A172 (cell line): ENCODE measurements at places on chromosomes 4 and X. TPM values are rescaled to one million over a fixed set of nuclear protein-coding genes. Genes with fewer than 3 reads are reported as not detected.

HTN1 gene
- not detected in 2 replicates for total RNA-seq

TMPRSS11D gene
- not detected in 2 replicates for total RNA-seq

NPY5R gene
- total RNA-seq, result not detected in 2 replicates

GRIA2 gene
- not detected in 2 replicates for total RNA-seq

PDGFRA gene
- total RNA-seq, result 0.05 and 0.10 TPM in 2 replicates

IL3RA gene
- total RNA-seq, result not detected in 2 replicates

BEND2 gene
- 1.4 and 2.6 TPM in 2 replicates for total RNA-seq

CHIC2 gene
- total RNA-seq, result 37.9 and 53.5 TPM in 2 replicates

OPHN1 gene
- 2.7 and 4.0 TPM in 2 replicates for total RNA-seq

GATA1 gene
- total RNA-seq, result not detected in 2 replicates

RAB40A gene
- not detected in 2 replicates for total RNA-seq

MTNR1A gene
- total RNA-seq, result not detected in 2 replicates

CHRDL1 gene
- total RNA-seq, result not detected in 2 replicates

NPY2R gene
- total RNA-seq, result not detected in 2 replicates

MAGEA11 gene
- not detected in 2 replicates for total RNA-seq

OTC gene
- total RNA-seq, result not detected in 2 replicates

CCDC110 gene
- total RNA-seq, result 2.3 and 5.3 TPM in 2 replicates

P2RY4 gene
- total RNA-seq, result not detected in 2 replicates

SPATA4 gene
- 0.19 TPM in 1 of 2 replicates, not detected in the other for total RNA-seq

NOCT gene
- 28.9 and 32.1 TPM in 2 replicates for total RNA-seq

CENPVL2 gene
- total RNA-seq, result not detected in 2 replicates

NXF2B gene
- total RNA-seq, result 0.29 and 1.2 TPM in 2 replicates

TRIM60 gene
- not detected in 2 replicates for total RNA-seq

PPP2R2C gene
- 6.7 and 10.6 TPM in 2 replicates for total RNA-seq

CTAG1B gene
- not detected in 2 replicates for total RNA-seq

ASMT gene
- not detected in 2 replicates for total RNA-seq

MAGEB6B gene
- not detected in 2 replicates for total RNA-seq

STAP1 gene
- not detected in 2 replicates for total RNA-seq

ADH6 gene
- total RNA-seq, result not detected in 2 replicates

CPLX1 gene
- 0.19 and 0.64 TPM in 2 replicates for total RNA-seq

ZCCHC13 gene
- total RNA-seq, result not detected in 2 replicates

SORCS2 gene
- total RNA-seq, result 0.78 and 1.1 TPM in 2 replicates

CD40LG gene
- not detected in 2 replicates for total RNA-seq

FGF2 gene
- total RNA-seq, result 188 and 216 TPM in 2 replicates

FRMPD4 gene
- 0.48 and 0.64 TPM in 2 replicates for total RNA-seq

XG gene
- not detected in 2 replicates for total RNA-seq

MAGT1 gene
- 69.3 and 71.0 TPM in 2 replicates for total RNA-seq

GRPEL1 gene
- total RNA-seq, result 57.9 and 76.0 TPM in 2 replicates

HSFX1 gene
- 0.19 and 0.84 TPM in 2 replicates for total RNA-seq

SLIT2 gene
- 14.6 and 16.8 TPM in 2 replicates for total RNA-seq

DAPP1 gene
- not detected in 2 replicates for total RNA-seq

FANCB gene
- total RNA-seq, result 15.2 TPM in 2 replicates

HHIP gene
- total RNA-seq, result 0.19 and 0.47 TPM in 2 replicates

RHOXF1 gene
- not detected in 2 replicates for total RNA-seq

ITM2A gene
- total RNA-seq, result not detected in 2 replicates

CXCL11 gene
- total RNA-seq, result not detected in 2 replicates

CLIC2 gene
- 2.6 and 4.8 TPM in 2 replicates for total RNA-seq

AIFM1 gene
- 18.5 and 21.1 TPM in 2 replicates for total RNA-seq

ADGRG2 gene
- total RNA-seq, result 5.8 and 6.5 TPM in 2 replicates
